ENCODE measurements at places on chromosomes 7 and 10.
A peak's percentile ranks its signal among the peaks of the same experiment; 100 is the strongest.

GRCh38 chr7:88091988-88092675 is 127.7 kb downstream of the SRI start:
- no peak overlapping the region for H3K27ac ChIP-seq
- no peak overlapping the region for H3K4me3 ChIP-seq
- H3K36me3 ChIP-seq = no peaks in the 10 kb centered on the region

DNA sequence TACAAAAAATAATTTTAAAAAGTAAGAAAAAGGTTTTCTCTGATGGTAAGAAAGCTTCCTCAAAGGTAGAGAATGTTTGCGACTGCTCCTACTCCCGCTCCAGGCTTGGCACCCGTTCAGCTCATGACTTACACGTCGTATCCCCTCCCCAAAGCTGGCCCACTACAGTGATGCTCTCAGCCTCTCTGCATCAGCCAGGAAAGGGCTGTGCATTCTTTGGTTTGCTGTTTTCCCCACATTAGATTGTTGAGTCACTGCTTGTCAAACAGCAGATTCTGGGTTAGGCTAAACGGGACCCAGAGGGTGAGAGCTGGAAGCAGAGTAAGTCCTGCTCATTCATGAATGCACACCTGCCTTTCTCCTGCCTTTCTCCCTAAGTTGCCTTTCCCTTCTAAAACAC is 54.7 kb upstream of the NMT2 start:
- no peak overlapping the region for H3K27ac ChIP-seq
- H3K4me1 ChIP-seq = no peaks in the 10 kb centered on the region
- no peak for DNase-seq
- H3K36me3 ChIP-seq = peaks cover 21% of the 10 kb centered on the region

GRCh38 chr10:123703195-123703790 is 37.1 kb downstream of the GPR26 start:
- peaks cover 9% of the 10 kb centered on the region for H3K27me3 ChIP-seq
- H3K27ac ChIP-seq = no peak overlapping the region
- H3K4me1 ChIP-seq = peaks cover 11% of the 10 kb centered on the region
- no peak for DNase-seq
- H3K36me3 ChIP-seq = no peaks in the 10 kb centered on the region
- H3K4me3 ChIP-seq = no peak overlapping the region

GRCh38 chr7:21084286-21084685 is 297.6 kb upstream of the SP8 start:
- DNase-seq = no peak
- no peaks in the 10 kb centered on the region for H3K4me1 ChIP-seq
- H3K27me3 ChIP-seq = no peaks in the 10 kb centered on the region
- H3K36me3 ChIP-seq = no peaks in the 10 kb centered on the region
- no peak overlapping the region for H3K27ac ChIP-seq

- H3K4me1 ChIP-seq = peaks cover 6% of the 10 kb centered on the region
- no peak for DNase-seq
- H3K4me3 ChIP-seq = no peak overlapping the region
- no peak overlapping the region for H3K27ac ChIP-seq
- H3K36me3 ChIP-seq = peaks cover 1% of the 10 kb centered on the region
Measured at GRCh38 chr7:158842486-158842885, 13.2 kb upstream of the ESYT2 start.

- DNase-seq = no peak
- H3K36me3 ChIP-seq = peaks cover 7% of the 10 kb centered on the region
- H3K4me1 ChIP-seq = peaks cover 7% of the 10 kb centered on the region
Measured at GRCh38 chr7:131250331-131250730, 77.3 kb upstream of the MKLN1 start.

GRCh38 chr7:132333301-132333700 is 243.0 kb downstream of the PLXNA4 start:
- H3K27me3 ChIP-seq = peaks cover 11% of the 10 kb centered on the region
- no peak overlapping the region for H3K4me3 ChIP-seq
- no peak for DNase-seq
- H3K36me3 ChIP-seq = no peaks in the 10 kb centered on the region
- H3K4me1 ChIP-seq = no peaks in the 10 kb centered on the region

GRCh38 chr7:5635461-5636445 is 145.7 kb downstream of the RNF216 start:
- H3K4me3 ChIP-seq = no peak overlapping the region
- peaks cover 16% of the 10 kb centered on the region for H3K36me3 ChIP-seq
- peaks cover 9% of the 10 kb centered on the region for H3K4me1 ChIP-seq
- DNase-seq = no peak
- H3K27ac ChIP-seq = peak overlapping the region; percentile 53

DNA sequence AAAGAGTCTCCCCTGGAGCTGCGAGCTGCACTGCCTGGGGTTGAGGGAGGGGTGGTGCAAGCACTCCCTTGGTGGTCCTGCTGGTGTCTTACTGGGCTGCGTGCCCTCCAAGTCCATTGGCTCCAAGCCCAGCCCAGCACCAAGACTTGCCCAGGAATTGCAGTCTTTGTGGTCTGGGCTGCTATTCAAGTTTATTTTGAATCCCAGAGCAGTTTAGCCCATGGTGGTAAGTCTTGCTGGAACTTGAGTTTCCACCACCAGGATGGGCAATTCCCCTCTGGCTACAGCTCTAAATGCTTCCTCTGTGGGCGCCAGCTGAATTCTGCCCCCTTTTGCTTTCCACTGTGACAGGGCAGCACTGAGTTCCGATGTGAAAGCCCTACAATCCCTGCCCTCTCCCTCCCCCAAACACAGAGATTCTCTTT is 25.1 kb downstream of the GALNT11 start:
- H3K27ac ChIP-seq = no peak overlapping the region
- no peak overlapping the region for H3K4me3 ChIP-seq
- no peak for DNase-seq
- peaks cover 6% of the 10 kb centered on the region for H3K4me1 ChIP-seq
- H3K27me3 ChIP-seq = no peaks in the 10 kb centered on the region

DNA sequence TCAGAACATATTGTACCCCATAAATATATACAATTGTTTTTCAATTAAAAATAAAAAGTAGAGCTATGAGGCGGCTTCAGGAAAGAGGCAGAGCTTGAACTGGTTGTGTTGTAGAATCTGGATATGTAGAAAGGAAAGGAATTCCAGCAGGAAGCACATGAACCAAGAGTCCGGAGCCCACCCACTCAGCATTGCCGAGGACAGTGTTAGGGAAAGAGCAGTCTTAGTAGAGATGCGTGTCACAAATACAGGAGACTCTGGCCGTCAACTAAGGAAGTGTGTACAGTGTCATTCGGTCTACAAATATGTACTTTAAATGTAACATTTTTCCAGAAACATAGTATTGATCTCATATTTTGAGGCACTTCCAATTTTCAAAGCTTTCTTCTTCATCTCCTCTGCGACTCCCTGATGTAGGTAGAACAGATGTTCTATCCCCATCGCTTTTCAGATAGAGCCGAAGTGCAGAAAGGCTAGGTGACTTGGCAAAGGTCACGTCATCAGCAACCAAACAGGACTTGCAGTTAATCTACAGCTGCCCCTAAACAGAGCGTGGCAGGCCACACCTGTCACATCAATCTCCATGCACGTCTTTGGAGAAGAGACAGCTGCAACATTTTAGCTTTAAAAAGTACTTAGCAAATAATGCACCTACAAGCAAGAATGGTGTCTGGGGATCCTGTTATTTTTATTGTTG is 25.3 kb upstream of the GJD4 start:
- H3K27ac ChIP-seq = no peak overlapping the region
- no peak for DNase-seq
- no peaks in the 10 kb centered on the region for H3K27me3 ChIP-seq

- peaks cover 6% of the 10 kb centered on the region for H3K27me3 ChIP-seq
- H3K4me3 ChIP-seq = no peak overlapping the region
- peaks cover 6% of the 10 kb centered on the region for H3K4me1 ChIP-seq
- DNase-seq = no peak
- H3K27ac ChIP-seq = no peak overlapping the region
- no peaks in the 10 kb centered on the region for H3K36me3 ChIP-seq
Measured at GRCh38 chr10:79375321-79376077, 28.2 kb downstream of the PPIF start.

- no peak overlapping the region for H3K4me3 ChIP-seq
- peaks cover 9% of the 10 kb centered on the region for H3K36me3 ChIP-seq
- H3K4me1 ChIP-seq = no peaks in the 10 kb centered on the region
- no peak for DNase-seq
Measured at GRCh38 chr10:93126483-93127052, 52.9 kb downstream of the CYP26A1 start.

All from progenitor cell of endocrine pancreas (in vitro differentiated cells).